ENCODE measurements at places on chromosomes 13 and 19.

GRCh38 chr19:7953576-7953975, 10.1 kb upstream of the TIMM44 start:
- no peak for DNase-seq

DNA sequence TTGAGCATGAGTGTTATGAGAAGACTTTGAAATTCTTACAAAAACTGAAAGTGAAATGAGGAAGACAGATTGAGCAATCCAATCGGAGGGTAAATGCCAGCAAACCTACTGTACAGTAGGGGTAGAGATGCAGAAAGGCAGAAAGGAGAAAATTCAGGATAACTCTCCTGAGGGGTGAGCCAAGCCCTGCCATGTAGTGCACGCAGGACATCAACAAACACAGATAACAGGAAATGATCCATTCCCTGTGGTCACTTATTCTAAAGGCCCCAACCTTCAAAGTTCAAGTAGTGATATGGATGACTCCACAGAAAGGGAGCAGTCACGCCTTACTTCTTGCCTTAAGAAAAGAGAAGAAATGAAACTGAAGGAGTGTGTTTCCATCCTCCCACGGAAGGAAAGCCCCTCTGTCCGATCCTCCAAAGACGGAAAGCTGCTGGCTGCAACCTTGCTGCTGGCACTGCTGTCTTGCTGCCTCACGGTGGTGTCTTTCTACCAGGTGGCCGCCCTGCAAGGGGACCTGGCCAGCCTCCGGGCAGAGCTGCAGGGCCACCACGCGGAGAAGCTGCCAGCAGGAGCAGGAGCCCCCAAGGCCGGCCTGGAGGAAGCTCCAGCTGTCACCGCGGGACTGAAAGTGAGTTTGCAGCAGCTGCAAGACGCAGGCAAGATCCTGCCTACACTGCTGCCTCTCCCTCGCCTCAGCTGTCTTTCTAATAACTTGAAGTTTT, at the start of gene TNFSF13B:
Gene TNFSF13B, plus strand, starts transcription at position 118 of the 728 bp plus-strand sequence. Its CDS starts 178 bp downstream, at position 296.
- peak; percentile 59 for DNase-seq

DNA sequence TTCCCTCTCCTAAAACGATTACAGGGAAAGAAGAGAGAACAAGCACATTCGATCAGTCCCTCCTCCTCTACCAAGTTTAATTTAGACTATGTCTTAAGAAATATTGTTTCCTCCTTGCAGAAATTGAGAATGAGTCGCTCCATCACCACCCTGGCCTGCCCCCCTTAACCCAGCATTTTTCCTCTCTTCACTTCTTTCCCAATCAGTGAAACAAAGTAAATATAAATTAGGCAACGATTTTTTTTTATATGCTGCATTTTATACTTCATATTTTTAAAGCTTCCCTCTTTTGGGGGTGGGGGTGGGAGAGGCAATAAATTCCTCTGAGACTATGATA, 300.0 kb downstream of the SPRY2 start:
- DNase-seq, result no peak

GRCh38 chr19:4581666-4582553, 22.4 kb upstream of the SEMA6B start:
- DNase-seq, result no peak

DNA sequence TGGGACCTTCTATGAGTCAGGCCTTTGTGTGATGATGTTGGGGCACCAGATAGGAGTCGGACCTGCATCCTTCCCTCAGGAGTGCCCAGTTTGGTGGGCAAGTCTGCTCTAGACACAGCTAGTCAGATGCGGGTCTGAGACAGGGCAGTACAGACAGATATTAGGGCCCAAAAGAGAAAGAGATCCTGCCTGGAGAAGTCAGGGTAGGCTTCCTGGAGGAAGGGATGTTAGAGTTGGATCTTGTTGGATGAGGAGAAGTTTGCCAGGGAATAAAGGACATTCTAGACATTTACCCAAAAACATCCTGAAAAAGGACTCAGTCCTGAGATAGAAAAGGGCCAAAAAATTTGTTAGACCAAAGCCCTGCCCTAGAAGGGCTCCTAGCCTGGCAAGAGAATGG, 17.2 kb downstream of the VRK3 start:
- no peak for DNase-seq

GRCh38 chr19:30602661-30603350, 230.6 kb downstream of the ZNF536 start:
- DNase-seq, result no peak

DNA sequence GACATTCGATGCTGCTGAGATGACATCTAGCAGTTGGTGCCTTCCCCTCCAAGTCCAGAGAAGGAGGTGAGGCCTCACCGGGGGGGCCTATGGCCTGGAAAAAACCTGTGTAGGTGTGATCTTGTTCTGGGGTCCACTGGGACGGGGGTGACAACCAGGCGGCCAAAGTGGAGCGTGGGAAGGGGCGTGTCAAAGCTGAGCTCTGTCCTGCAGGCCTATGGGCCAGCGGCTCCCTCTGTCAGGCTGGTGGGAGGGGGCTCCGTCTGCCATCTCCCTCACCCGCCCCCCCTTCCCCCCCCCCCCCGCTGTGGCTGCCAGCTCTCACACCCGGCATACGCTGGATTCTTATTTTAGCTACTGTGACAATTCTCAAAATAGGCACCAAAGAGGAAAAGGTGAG, 56.7 kb upstream of the UQCRFS1 start:
- DNase-seq, result no peak

DNA sequence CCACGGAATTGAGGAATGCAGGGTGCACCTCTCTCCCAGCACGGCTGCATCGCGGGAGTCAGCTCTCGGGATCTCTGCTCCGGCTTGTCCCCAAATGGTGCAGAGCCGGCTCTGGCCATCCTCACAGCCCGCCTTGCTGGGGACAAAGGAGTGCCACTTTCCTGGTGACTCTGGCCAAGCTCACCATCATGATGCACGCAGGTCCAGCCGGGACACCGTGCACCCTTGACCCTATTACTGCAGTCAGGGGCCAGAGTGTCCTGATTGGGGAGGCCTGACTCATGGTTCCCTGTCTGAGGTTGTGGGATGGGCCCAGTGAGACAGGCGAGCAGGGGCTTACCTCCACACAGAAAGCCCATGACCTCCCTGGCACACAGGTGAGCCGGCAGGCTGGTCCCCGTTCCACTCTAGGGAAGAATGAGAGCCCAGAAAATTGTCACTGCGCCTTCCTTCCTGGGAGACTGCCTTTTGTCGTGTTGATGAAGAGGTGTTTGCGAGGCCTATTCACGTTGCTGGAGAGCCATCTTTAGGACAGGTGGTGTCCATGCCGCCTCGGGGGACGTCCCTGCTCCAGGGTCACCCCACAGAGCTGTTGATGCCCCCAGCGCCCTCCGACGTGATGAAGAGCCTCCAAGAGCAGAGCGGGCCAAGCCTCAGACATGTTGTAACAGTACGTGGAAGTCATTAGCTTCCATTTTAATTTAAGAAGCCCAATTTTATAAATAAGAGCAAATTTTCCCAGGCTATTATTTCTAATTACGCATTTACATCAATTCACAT, 18.5 kb upstream of the VSTM2B start:
- no peak for DNase-seq

DNA sequence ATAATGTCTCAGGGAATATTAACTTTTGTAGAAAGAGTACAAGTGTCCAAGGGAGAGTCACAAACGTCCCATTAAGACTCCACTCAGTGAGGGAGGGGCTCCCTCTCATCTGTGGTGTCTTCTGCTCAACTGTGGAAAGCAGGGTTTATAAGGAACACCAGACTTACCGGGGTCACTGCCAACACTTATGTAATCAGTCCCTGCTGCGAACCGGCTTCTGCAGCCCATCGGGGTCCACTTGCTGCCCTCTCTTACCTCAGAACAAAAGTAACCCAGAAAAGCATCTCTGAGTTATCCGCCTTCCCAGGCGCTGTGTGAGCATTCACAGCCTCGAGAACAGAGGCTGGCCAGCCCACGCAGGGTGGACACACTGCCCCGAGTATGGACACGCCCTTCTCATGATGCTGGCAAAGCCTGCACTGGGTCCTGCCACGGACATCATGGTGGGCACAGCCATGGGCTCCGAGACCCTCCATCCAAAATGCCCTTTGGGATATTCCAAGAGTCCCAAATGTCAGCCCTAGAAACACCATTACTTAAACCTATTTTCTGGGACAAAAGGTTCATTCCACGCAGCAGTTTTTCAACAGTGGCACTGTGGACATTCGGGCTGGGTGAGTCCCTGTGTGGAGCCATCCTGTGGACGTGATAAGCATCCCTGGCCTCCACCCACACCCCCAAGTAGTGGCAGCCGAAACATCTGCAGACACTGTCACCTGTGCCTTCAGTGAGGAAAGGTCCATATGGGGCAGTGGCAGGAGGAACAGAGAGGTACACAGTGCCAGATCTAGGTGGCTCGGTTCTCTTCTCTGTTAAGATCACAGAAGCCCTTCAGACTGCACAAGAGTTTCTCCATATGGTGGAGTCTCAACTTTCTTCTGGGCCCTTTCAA, 63.9 kb downstream of the STK24 start:
- DNase-seq, result no peak

- DNase-seq, result no peak
Observed at GRCh38 chr13:63396746-63397145, 1981.1 kb upstream of the PCDH20 start.

- DNase-seq, result no peak
Observed at GRCh38 chr13:91241221-91241933, 106.1 kb upstream of the MIR17HG start.

DNA sequence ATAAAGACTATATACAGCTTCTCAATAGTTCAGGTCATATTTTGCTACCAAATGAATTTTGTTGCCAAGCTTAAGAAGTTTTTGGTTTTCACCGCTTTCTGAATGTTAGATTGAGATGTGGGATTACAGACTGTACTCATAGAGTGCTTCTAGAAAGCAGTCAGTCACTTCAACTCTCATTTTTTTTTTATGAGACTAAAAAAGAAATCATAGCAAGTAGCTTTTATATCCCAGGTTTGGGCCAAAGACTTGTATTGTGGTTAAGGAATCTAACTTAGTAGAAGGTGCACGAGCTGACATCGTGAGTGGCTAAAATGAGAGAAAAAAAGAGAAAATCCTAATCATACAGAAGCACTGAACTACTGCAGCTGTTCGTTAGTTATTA, 2.2 kb upstream of the USPL1 start:
- peak; percentile 7 for DNase-seq

GRCh38 chr13:82248762-82249161, 1633.5 kb downstream of the SLITRK1 start:
- no peak for DNase-seq

- no peak for DNase-seq
Observed at GRCh38 chr19:49631014-49631588, 8.8 kb downstream of the RRAS start.

DNA sequence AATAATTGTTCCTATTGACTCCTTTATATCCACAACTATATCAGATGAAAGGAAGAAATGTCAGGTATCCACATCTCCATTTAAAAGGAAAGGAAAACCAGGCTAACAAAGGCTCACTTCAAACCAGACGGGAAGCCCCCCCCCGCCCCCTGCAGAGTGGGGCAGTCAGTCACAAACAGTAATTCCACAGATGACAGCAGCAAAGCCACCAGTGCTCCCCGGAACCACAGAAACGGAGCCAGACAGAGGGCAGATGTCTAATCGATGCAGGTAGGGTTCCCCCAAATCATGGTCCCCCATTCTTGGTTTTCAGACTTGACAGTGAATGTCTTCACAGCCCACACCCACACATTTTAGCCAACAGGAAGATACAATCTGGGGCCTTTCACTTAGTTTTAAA, 100.8 kb downstream of the STK24 start:
- no peak for DNase-seq

DNA sequence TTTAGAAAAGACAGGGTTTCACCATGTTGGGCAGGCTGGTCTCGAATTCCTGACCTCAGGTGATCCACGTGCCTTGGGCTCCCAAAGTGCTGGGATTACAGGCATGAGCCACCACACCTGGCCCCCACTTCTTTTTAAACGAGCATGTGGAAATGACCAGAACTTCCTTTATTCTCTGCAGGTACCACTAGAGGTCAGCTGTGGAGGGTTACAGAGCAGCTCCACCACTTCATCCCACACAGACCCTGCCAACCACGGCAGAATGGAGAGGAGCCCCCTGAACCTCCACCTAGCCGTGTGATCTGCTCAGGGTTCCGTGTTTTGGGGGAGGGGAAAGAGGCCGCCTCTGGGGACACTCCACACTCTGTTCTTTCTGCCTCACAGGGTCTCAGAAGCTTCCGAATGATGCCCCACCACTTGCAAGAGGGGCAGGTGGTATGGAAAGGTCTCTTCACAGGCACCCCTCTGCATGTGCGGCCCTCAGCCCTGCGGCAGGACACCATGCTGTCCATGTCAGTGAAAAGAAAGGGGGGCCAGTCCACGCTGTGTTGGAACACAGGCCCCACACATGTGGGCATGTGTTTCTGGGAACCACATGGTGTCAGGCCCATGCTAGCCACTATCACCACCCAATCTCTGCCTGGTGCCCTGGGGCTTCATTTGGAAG, 465.0 kb downstream of the TSHZ3 start:
- DNase-seq, result no peak

DNA sequence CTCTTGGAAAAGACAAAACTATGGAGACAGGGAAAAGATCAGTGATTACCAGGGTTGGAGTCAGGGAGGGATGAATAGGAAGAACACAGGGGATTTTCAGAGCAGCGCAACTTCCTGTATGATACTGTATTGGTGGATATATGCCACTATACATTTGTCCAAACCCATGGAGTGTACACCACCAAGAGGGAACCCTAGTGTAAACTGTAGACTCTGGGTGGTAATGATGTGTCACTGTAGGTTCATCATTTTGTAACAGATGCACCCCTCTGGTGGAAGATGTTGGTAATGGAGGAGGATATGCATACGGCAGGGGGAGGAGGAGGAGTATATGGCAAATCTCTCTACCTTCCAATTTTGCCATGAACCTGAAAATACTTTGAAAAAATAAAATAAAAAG, 68.1 kb downstream of the UFM1 start:
- no peak for DNase-seq

GRCh38 chr13:40126306-40127085, 471.0 kb downstream of the COG6 start:
- no peak for DNase-seq

DNA sequence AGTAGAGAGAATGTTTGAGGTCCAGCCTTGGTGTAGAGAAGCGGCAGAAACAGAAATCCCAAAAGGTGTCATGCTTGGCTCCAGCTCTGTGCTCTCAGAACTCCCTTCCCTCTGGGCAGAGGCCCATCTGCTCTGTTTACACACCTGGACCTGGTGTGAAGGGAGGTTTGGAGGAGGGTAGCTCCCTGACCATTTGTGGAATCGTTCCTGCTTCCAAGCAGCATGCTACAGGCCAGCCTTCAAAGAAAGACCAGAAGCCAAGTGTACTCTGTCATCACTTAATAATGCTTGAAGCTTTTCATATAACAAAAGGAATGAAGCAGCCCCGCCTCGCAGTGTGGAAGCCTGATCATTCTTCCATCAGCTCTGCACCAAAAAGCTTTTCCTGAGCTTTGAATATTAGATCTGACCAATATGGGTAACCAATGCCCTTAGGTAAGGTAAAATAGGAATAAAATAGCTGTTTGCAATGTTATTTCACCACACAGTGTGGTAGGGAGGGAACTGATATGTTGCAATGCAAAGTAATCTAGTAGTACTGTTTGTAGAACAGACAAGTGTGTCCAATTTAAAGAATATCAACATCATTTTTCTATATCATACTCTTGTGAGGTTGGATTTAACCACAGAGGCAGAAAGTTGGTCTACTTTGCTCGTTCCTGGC, 63.3 kb downstream of the ZIC5 start:
- peak; percentile 47 for DNase-seq

GRCh38 chr19:10604460-10604980, 17.4 kb upstream of the AP1M2 start:
- no peak for DNase-seq
